ENCODE measurements at places on chromosomes 2 and 18.

DNA sequence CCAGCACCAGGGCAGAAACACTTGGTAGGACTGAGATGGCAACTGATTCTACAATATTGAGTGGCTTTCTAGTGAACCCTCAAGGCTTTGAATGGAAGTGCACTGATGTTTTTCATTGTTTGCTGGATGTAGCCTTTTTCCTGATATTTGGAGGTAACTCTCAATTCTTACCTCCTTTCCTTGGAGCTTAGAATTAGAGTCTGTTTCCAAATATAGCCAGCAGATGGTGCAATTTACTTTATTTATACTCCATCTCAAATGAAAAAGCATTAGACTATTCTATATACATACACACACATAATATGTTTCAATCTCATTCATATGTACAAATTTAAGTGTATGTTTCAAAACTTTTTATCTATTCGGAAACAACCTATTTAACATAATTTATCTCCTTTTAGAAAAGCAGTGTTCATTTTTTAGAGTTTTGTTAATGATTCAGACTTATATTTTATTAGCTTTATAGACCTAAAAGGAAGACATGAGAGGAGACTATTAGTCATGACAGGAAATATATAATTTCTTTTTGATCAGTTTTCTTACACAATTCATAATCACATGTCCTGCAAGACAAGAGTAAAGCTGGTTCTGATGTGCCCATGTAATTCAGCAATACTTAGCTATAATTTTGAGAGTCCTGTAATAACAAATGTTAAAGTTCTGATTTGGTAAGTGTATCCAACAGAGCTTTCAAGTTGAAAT is 124.8 kb downstream of the NUP35 start:
- DNase-seq: peak; percentile 65

DNA sequence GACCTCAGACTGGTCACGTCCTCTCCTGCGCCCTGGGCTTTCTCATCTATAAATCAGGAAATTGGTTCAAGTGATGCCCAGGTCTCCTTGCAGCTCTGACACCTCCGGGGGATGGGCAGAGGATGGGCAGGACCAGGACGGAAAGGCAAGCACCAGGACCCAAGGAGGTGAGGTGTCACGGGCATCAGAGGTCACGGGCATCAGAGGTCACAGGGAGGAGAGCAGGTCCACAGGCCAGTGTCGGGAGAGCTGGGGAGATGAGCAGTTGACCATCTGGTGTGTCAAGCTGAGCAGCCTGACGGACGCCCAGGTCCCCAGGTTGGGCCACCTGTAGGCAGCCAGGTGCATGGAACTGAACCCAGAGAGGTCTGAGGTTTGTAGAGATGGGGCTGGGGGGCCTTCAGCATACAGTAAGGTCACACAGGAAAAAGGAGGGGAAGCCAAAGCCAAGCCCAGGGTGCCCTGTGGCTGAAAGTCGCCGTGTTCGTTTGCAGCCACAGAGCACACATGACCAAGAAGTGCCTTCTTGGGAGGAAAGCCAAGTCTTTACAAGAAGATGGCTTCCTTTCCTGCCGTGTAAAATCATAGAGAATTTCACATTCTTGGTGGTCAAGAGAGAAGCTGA is 240.4 kb downstream of the ATAD2B start:
- DNase-seq: no peak

DNA sequence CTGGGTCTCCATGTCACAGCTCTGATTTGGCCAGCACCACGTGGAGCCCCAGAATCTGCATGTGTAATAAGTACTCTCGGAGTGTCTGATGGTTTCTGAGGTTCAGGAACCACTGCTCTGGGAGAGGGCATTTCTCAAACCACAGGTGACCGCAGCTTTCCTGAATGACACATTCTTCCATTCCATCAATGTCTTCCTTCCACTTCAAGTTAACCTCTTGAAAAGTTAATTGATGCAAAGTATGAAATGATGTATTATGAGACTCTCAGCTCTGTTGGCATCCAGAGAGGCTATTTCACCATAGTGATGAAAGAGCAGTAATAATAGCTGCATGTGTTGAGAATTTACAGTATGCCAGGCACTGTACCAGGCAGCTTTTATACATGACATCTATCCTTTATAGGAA is 61.3 kb upstream of the CRIM1 start:
- no peak for DNase-seq

GRCh38 chr2:90207454-90208058 is 1516.1 kb downstream of the RPIA start:
- DNase-seq: peak; percentile 8

DNA sequence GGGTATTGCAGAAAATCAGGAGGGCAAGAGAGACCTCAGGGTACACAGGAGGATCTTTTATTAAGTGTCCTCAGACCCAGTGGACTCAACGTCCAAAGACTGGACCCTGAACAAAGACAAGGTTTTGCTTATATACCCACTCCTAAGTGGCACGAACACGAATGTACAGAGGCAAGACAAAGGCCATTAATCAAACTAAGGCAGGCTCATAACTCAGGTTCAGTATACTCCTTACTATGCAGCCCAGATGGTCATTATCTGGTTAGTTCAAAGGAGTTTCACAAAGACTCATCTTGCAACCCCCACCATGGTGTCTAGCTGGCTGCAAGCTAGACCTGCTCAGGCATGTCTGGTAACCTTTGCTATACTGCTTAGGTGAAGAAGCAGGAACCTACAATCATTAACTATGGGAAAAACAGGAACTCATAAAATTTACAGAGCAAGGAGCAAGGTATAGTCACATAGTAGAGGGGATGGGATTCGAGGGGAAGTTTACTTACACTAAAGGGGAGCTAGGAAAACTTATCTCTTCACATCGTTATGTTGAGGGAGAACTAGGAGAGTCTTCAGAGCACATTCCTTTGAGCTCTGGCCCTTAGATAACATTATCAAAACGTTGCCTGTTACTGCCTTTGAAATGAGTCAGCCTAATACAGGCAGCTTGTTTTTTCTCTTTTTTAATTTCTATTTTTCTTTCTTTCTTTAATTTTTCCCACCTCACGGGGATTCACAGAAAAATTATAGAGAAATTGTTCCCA is 33.9 kb downstream of the SLC4A3 start:
- DNase-seq: no peak

DNA sequence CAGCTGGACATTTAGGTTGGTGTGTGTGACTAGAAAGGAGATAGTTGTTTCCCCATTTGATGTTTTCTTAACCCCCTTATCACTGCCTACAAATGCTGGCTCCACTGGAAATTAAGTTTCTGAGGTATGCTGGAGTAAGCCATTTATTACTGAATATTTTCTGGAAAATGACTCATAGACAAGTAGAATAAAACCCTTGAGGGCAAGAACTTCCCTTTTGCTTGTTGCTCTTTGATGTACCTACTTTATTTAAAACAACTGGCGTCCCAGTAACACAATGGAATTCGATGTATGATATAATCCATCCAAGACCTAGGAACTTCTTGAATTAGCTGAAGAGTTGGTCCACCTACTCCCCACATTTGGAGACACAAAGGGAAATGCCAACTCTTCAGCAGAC is 33.3 kb upstream of the SESTD1 start:
- DNase-seq: no peak

DNA sequence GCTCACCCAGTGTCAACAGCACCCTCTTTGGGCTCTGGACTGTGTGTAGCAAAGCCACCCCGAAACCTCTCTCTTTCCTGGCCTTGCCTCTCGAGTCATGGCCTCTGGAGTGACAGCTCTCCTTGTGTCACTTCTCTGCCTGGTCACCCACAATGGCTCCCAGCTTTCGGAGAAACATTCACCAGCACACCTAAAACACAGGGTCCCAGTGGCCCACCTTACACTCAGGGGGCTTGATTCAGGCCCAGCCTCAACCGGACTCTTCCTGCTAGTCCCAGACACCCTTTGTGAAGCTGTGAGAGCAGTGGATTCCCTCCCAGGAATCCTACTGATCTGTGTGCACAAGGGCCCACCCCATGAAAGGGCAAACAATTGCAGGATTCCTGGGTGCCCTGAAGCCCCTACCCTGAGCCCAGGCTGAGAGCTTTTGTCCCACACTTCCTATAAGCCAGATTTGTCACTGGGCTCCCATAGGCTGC is 137.2 kb upstream of the HAAO start:
- no peak for DNase-seq

GRCh38 chr2:212007972-212008371 is 530.6 kb downstream of the ERBB4 start:
- DNase-seq: no peak

DNA sequence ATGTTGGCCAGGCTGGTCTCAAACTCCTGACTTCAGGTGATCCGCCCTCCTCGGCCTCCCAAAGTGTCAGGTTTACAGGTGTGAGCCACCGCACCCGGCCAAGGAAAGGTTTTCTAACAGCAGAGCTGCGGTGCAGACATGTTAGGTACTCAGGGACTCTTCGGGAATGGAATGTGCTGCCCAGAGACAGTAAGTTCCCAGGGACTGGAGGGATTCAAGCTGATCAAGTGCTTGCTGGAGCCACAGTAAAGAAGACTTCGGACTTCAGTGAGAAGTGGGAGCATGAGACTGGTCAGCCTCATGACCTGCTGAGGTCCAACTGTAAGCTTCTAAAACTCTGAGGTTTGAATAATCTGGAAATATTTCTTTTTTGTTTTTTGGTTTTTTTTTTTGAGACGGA is 7.8 kb upstream of the DES start:
- DNase-seq: no peak

- no peak for DNase-seq
Measured at GRCh38 chr2:43402452-43402937, 176.1 kb upstream of the ZFP36L2 start.

DNA sequence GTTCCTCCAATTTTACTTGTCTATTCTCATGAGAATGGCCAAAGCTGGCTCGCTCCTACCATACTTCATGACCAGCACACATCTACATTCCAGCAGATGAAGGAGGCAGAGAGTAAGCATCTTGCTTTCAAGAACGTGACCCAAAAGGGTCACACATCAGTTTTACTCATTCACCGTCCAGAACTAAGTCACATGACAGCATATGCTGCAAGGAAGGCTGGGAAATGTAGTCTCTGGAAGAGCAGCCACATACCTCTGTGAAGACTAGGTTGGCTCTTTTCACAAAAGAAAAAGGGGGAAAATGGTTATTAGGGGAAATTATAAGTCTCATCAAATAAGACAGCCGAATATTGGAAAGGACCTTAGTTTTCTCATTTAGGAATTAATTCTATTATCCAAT is 835.3 kb downstream of the EPHA4 start:
- no peak for DNase-seq

DNA sequence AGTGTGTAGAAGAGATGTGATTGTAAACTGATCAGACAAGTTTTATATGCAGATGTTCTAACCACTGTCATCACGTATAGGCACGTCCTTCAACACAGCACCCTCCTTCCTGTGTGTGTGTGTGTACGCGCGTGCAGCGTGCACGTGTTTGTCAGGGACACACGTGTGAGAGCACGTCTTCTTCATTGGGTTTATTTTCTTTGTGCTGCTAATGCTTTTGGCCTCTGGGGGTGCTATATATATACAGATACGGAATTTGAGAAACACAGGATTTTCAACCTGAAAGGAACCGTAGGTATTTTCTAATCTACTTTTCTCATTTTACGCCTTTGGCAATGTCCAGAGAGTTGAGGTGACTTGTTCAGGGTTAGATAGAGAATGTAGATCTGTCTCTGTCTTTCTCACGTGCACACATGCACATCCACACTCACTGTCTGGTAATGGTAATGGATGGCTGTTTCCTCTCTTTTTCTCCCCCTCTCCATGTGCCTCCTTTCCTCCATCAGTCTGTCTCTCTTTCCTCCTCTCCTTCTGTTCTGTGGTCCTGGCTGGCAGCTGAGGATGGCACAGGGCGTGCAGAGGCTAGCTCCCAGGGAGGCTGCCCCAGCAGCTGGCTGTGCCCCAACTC is 13.4 kb upstream of the CELF4 start:
- peak; percentile 72 for DNase-seq

DNA sequence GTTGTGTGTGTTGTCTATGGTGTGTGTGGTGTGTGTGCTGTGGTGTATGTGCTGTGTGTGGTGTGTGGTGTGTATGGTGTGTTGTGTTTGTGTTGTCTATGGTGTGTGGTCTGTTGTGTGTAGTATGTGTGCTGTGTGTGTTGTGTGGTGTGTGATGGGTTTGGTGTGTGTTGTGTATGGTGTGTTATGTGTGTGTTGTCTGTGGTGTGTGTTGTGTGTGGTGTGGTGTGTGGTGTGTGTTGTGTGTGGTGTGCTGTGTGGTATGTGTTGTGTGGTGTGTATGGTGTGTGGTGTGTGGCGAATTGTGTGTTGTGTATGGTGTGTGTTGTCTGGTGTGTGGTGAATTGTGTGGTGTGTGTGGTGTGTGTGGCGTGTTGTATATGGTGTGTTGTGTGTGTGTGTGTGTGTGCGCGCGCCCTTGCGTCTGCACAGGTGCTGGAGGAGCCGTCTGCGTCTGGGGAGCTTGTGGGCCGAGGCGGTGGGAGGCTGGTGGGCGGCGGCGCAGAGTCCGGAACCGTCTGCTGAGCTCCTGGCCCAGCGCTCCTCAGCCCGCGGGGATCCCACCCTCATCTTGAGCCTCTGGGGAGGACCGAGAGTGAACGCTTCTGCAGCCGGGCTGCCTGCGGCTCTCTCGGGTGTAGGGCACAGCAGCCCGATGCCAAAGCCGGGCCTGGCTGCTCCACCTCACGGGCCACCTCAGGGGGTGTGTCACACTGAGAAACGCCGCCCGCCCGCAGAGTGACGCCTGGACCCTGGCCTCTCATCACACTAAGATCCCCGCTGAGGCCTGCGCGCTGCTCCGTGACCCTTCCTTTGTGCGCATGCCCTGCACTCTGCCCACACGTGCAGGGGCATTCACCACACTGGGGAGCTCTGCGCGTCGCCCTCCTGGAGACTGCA is 8.8 kb upstream of the ADI1 start:
- DNase-seq: no peak

- no peak for DNase-seq
Measured at GRCh38 chr2:3462493-3463104, 56.7 kb downstream of the ADI1 start.

- DNase-seq: no peak
Measured at GRCh38 chr18:48842259-48843061, 108.3 kb downstream of the SMAD7 start.

- no peak for DNase-seq
Measured at GRCh38 chr2:164600763-164601162, 20.5 kb downstream of the GRB14 start.

GRCh38 chr2:156021146-156022040 is 311.1 kb downstream of the NR4A2 start:
- peak; percentile 25 for DNase-seq

DNA sequence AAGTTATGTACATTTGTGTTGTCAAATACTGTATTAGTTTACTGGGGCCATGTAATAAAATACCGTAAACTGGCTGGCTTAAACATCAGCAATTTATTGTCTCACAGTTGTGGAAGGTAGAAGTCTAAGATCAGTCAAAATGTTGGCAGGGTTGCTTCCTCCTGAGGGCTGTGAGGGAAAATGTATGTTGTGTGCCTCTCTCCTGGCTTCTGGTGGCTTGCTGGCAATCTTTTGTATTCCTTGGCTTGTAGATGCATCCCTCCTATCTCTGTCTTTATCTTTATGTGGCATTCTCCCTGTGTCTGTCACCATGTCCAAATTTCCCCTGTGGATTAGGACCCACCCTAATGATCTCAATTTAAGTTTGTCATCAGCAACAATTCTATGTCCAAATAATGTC is 37.0 kb upstream of the SLC30A6 start:
- no peak for DNase-seq

- DNase-seq: no peak
Measured at GRCh38 chr2:134320930-134321329, 67.1 kb downstream of the MGAT5 start.
